ENCODE measurements at places on chromosomes 7 and 10.

DNA sequence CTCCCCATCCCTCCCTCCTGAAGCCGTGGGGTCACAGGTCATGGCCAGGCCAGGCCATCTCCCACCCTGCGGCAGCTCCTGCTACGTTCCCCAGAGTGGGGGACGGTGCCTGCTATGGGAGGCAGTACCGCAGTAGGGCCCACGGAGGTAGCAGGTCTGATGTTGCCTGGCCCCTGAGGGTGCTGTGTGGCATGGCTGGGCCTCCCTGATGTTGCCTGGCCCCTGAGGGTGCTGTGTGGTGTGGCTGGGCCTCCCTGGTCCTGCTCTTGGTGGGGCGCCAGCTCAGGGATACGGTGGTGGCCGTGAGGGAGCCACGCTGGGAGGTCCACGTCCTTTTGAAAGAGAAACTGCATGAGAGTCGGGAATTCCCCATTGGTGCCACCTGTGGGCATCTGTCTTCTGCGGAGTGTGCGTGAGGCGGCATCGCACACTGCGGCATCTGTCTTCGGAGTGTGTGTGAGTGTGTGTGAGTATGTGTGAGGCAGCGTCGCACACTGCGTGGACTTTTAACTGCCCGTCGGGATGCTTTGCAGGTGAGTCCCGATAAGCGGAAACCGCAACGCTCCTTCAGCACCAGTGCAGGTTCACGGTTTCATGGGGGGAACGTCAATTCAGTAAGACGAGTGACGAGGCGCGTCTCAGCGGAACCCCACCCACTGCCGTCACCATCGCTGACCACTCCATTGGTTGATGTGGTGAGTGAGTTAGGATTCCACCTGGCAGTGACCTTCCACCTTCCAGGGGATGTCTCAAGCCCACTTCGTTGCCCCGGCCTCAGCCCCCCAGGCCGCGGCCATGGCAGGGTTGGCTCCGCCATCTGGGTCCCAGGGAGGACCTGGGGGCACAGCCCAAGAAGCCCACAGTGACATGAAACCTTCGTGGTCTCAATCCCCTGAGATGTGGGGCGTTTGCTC lies 51.2 kb upstream of the CFAP46 start:
- no peak for DNase-seq

DNA sequence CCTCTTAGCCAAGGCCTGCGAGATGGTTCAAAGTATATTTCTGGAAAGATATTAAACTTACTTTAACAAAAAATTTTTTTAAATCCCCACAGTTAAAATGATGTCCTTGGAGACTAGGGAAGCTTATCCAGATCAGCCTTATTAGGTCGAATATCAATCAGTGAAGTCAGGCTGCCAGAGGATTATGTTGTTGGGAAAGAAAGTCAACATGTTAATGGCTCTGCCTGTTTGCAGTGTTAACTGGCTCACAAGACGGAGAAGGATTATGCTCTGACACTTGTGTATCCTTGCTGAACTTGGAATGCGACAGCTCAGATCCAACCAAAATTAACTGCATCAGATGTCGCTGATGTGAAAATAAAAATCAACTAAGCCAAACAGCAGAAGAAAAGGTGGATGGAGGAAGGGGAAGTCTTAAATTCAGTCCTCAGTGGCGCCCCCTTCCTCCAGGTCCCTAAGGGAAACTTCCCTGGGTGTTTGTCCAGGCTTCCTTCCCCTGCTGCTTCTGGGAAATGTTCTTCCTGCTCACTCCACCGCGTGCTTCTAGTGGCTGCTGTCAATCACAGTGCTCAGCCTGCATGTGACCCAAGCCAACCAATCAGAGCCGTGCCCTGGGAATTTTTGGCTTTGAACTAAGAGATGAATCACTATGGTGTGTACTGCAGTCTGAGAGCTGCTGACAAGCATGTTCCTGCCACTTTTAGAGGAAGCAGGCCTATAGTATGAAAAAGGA lies 690.4 kb upstream of the NRP1 start:
- DNase-seq = no peak

- peak; percentile 61 for DNase-seq
These were observed 1.4 kb upstream of the TSPAN15 start for GRCh38 chr10:69449841-69450240.

- DNase-seq = no peak
These were observed 1449.7 kb downstream of the GATA3 start for GRCh38 chr10:9504227-9504626.

DNA sequence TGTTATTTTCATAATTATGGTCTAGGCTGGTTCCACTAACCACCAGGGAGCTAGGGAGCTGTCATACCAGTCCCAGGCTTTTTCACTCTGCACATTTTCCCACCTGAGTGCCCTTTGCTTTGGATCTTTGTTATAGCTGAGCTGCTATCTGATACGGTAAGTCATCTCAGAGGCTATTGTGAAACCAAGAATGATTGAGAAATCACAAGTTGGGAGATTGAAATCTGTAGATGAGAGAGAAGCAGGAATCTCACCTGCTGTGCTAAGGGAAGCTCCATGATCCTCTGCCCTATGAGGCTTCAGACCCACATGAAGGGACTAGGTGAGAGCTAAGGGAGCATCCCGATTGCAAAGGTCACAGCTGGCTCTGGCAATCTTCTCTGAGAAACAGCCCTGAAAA lies 307.8 kb downstream of the REEP3 start:
- no peak for DNase-seq

- no peak for DNase-seq
These were observed 148.3 kb upstream of the PHYHIPL start for GRCh38 chr10:59027975-59028655.

DNA sequence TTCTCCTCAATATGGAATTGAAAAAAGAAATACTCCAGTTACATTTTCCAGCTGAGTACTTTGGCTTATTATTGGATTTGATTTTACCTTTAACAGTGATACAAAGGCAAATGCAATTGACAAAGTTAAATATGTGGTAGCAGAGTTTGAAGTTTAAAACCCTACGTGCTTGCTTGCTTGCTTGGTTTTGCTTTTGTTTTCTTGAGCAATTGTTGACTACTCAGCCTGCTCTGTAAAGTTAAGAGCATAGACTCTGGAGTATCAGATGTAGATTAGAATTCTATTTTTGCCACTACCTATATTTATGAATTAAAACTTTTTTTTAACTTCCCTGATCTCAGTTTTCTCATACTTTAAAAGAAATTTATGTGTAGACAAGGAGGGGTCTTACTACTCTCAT lies 51.4 kb downstream of the PCDH15 start:
- no peak for DNase-seq

DNA sequence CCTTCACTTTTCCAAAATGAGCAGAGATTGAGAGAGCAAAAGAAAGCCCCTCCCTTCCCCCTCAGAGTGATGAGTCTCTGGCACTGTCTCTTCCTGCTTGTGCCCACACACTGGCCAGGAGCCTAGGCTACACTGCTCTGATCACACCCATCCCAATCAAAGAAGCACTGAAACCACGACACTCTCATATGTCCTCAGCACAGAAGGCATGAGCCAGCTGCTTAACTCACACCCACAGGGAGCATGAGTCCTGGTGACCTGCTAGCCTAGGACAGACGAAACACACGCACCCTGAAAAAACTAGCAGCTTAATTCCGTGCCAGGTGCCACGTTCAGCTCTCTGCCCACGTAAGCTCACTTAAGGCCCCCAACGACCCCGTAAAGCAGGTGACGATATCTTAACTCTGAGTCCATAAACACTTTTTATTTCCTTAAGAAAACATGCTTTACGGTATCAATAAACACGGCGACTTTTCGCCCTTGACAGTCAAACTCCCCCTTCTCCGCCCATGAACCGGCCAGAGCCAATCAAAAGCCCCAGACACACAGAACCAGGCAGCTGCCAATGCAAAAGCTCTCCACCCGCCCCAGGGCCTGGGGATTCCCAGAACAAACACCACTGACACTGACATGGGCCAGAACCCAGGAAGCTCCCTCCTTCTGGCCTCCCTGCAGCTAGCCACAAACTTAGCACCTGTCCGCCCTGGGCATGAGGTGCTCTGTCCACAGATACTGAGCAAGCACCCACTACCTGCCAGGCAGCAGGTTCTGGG lies 69.0 kb downstream of the TNRC18 start:
- DNase-seq = no peak

DNA sequence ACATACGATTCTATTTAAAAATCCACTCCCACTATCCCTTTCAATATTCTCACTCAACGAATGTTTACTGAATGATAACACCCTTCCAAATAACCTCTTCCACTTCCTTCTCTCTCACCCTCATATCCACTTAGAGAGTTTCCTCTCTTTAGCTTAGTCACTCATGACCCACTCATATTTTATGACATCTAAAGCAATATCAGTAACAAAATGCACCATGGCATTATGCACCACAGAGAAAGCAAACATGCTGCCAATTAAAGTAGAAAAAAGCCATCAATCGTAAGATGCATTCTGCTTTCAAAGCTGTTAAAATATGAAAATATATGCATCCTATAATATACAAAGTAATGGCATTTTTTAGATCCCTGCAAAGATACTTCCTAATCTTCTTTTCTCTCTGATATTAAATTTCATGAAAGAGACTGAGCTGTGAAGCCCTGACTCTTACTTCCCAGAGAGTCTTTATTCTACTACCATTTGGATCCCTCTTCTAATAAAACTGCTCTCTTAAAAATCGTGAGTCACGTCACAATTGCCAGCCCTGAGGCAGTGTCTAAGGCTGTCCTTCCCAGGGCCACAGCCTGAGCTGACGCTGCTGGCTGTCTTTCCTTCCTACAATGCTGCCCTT lies 283.0 kb upstream of the KLF6 start:
- no peak for DNase-seq

DNA sequence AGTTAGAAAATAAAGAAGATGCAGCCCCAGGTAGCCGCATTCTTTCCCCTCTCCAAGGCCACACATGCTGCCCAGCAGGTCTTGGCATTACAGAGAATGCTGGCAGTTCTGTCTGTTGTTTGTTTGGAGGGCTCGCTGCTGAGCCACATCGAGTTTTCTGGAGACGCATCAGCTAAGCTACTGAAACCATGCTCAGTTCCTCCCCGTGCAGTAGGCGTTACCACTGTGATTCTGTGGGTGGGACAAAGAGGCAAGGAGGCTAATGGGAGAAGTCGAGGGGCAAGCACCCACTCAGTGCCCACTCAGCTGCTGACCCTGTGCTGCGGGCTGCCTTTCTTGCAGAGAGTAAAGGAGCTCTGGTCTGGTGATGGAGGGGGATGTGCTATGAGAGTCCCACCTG lies 15.5 kb upstream of the GTPBP4 start:
- DNase-seq = no peak
